ENCODE measurements at places on chromosomes 12 and 14. TPM values are rescaled to one million over a fixed set of nuclear protein-coding genes. Genes with fewer than 3 reads are reported as not detected.
A peak's percentile ranks its signal among the peaks of the same experiment; 100 is the strongest.

DNA sequence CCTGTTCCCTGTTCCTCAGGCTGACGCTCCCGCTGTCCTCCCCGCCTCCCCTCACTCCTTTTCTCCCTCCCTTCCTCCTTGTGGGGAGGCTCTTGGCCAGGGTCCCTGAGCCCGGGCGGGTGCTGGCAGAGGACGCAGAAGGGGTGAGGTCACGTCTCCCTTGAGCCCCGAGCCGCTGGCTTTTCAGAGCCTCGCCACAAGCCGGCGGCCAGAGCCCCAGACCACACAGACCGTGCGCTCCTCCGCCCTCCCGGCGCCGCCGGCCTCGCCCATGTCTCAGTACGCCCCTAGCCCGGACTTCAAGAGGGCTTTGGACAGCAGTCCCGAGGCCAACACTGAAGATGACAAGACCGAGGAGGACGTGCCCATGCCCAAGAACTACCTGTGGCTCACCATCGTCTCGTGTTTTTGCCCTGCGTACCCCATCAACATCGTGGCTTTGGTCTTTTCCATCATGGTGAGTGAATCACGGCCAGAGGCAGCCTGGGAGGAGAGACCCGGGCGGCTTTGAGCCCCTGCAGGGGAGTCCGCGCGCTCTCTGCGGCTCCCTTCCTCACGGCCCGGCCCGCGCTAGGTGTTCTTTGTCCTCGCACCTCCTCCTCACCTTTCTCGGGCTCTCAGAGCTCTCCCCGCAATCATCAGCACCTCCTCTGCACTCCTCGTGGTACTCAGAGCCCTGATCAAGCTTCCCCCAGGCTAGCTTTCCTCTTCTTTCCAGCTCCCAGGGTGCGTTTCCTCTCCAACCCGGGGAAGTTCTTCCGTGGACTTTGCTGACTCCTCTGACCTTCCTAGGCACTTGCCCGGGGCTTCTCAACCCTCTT, at the start of gene TMEM233:
Gene TMEM233 (plus strand): TSS at position 197 of the 821 bp plus-strand sequence. CDS start 75 bp downstream, at position 272.
- DNase-seq, result no peak
- peaks cover 80% of the 10 kb centered on the region for H3K27me3 ChIP-seq
- H3K4me1 ChIP-seq, result no peaks in the 10 kb centered on the region
- H3K4me3 ChIP-seq, result no peak within 1 kb of the TSS

DNA sequence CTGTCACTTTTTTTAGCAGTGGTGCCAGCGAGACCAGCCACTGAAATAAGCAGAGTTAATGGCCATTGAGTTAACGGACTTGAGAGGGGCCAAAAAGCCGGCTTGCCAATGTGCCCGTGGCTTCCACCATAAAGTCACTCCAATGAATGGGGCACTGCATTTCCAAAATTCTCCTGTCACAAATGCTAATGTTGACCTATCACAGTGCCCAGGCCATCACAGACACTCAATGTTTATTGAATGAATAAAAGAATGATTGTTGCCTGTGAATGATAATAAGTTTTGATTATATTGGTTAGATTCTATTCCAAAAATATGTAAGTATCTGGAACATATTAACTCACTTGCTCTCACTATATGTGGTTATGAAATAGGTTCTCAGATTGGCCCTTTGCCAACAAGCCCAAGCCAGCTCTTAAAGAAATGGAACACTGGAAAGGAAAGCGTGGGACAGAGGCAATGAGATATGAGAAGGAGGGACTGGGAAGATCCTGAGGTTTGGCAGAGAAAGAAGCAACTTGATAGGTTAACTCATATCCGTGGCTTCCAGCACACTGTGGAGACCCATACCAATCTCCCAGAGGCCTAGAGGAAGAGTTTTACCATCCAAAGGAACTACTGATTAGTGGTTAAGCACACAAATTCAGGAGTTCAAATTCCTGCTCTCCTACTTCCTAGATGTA, 108.7 kb downstream of the BTG1 start:
- H3K27ac ChIP-seq, result no peak overlapping the region
- H3K4me3 ChIP-seq, result no peak overlapping the region
- no peak for DNase-seq
- no peaks in the 10 kb centered on the region for H3K27me3 ChIP-seq
- H3K36me3 ChIP-seq, result no peaks in the 10 kb centered on the region

Gene RHEBL1
- polyA plus RNA-seq, result 6.0 TPM

DNA sequence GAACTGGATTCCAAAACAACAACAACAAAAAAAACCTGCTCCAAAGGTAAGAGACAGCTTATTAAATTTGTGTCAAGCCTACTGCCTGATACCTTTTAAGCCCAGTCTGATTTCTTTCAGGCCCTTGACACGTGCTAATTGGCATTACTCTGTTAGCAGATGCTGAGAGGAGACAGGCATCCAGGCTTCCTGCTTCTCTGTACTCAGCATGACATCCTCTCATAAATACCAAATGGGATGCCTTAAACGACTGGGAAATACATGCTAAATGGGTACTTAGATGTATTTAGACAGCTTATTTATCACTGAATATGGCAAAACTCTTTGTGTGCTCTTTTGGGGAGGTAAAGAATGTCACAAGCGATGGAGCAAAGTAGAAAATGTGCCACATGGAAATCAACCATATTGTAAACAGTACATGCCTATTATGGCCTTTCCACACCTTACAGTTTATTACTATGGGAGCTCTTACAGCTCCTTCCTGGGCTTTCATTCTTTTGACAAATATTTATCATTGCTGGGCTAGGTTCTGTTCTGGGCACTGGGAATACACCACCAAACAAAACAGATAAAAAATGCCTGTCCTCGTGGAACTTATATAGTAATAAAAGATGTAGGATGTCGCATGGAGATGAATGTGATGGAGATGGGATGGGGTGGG, 11.5 kb upstream of the PCED1B start:
- H3K27ac ChIP-seq, result no peak overlapping the region
- no peaks in the 10 kb centered on the region for H3K4me1 ChIP-seq
- no peaks in the 10 kb centered on the region for H3K27me3 ChIP-seq

Gene METAP2
- 44.9 TPM for polyA plus RNA-seq

- no peaks in the 10 kb centered on the region for H3K4me1 ChIP-seq
- no peak for DNase-seq
- H3K27ac ChIP-seq, result no peak overlapping the region
- H3K4me3 ChIP-seq, result no peak overlapping the region
Observed at GRCh38 chr12:87870061-87870460, 159.1 kb downstream of the C12orf50 start.

GRCh38 chr14:60722357-60723115, 1.6 kb downstream of the SIX4 start:
- H3K4me3 ChIP-seq, result peak overlapping the region; percentile 80
- peak; percentile 19 for DNase-seq

DNA sequence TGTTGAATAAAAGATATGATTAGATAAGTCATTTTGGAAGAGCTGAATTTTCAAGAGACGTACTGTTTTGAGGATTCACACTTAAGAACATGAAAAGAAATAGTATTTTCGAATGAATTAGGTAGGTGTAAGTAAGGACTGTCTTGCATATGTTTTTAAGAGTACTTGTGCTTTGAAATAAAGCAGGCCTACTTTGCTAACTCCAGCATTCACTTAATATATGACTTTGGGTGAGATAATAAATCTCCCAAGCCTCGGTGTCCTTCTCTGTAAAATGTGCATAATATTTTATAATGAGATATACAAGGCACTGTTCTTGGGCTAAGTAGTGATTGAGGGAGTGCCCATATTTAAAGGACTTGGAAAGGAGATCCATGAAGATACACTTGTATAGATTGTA, 54.6 kb downstream of the WASHC4 start:
- no peak for DNase-seq
- H3K4me3 ChIP-seq, result no peak overlapping the region
- H3K36me3 ChIP-seq, result peaks cover 24% of the 10 kb centered on the region
- H3K27ac ChIP-seq, result no peak overlapping the region
- peaks cover 5% of the 10 kb centered on the region for H3K4me1 ChIP-seq

DNA sequence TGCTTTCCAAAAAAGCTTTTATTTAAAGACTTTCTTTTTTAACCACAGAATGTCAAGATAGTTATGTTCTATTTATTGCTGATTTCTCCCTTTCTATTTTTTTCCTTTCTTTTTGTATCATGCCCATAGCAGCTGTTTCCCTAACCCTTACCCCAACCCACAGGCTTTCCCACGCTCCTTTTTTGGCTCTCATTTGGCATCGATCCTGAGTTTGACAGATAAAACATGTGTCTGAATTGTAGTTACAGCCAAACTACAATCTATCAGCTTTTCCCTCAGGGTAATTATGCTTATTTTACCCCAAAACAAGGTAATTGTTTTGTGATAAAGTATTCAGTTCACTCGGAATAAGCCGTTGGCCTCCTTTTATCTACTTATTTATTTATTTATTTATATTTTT, 46.7 kb downstream of the PDE3A start:
- H3K4me3 ChIP-seq, result no peak overlapping the region
- no peak for DNase-seq
- no peak overlapping the region for H3K27ac ChIP-seq
- no peaks in the 10 kb centered on the region for H3K4me1 ChIP-seq
- no peaks in the 10 kb centered on the region for H3K27me3 ChIP-seq

GRCh38 chr12:9794484-9795093, 32.7 kb upstream of the KLRF1 start:
- H3K36me3 ChIP-seq, result no peaks in the 10 kb centered on the region
- no peaks in the 10 kb centered on the region for H3K27me3 ChIP-seq
- H3K4me1 ChIP-seq, result peaks cover 58% of the 10 kb centered on the region

Gene TRIM9
- 0.15 TPM for polyA plus RNA-seq

Measured in naive B cell (primary cell).